ENCODE measurements at places on chromosomes 16 and 17.

DNA sequence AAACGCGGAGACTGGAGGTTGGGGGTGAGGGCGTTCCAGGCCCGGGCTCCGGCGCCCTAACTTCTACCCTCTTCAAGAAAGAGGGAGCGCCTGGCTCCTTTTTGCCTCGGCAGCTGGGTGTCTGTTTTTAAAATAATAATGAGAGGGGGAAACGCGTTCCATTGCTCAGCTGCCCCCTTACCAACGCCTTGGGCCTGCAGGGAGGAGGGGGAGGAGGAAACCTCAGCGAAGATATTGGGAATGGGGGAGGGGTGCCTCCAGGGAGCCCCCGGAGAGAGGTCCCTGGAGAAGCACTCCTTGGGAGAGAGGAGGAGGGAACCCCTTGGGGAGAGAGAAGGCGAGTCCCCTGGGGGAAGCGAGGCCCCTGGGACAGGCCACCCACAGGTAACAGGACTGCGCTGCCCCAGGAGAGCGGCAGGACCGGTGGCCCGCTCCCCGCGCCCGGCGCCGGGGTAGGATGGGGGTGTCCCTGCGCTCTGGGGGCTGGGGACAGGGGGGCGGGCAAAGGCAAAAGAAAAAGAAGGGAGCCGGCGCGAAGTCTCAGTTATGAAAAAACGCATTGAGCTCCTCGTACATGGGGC is 2.7 kb downstream of the NEUROD2 start:
- no peak overlapping the region for H3K27ac ChIP-seq
- peaks cover 95% of the 10 kb centered on the region for H3K27me3 ChIP-seq
- no peak overlapping the region for H3K4me3 ChIP-seq
- H3K4me1 ChIP-seq: no peaks in the 10 kb centered on the region
- no peak for DNase-seq

DNA sequence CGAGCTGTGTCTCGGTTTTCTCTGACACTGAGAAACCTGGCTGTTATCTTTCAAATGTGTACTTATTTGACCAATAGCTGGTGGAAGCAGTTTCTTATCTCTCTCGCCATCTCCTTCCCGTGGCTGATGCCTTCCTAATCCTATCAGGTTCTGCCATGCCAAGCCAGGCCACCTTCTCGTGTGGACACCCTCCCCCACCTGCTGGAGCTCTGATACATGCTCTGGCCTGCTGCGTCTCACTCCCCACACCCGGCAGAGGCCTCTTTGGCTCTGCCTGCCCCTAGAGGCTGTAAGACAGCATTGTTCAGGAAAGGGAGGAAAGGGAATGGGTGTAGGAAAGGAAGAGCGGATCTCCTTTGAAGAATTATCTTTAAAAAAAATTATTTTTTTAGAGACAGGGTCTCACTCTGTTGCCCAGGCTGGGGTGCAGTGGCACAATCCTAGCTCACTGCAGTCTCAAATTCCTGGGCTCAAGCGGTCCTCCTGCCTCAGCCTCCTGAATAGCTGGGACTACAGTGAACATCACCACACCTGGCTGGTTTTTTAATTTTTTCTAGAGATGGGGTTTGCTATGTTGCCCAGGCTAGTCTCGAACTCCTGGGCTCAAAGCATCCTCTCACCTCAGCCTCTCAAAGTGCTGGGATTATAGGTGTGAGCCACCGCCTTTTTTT is 7.5 kb upstream of the ARMC5 start:
- H3K27me3 ChIP-seq: no peaks in the 10 kb centered on the region
- H3K4me3 ChIP-seq: no peak overlapping the region
- no peaks in the 10 kb centered on the region for H3K36me3 ChIP-seq
- peaks cover 17% of the 10 kb centered on the region for H3K4me1 ChIP-seq

GRCh38 chr16:75710344-75710743 is 9.1 kb upstream of the DUXB start:
- no peaks in the 10 kb centered on the region for H3K36me3 ChIP-seq
- no peak overlapping the region for H3K27ac ChIP-seq
- H3K4me1 ChIP-seq: no peaks in the 10 kb centered on the region
- no peaks in the 10 kb centered on the region for H3K27me3 ChIP-seq
- no peak for DNase-seq

- no peak overlapping the region for H3K4me3 ChIP-seq
- no peak overlapping the region for H3K27ac ChIP-seq
- no peak for DNase-seq
- H3K27me3 ChIP-seq: no peaks in the 10 kb centered on the region
Observed at GRCh38 chr16:50284131-50284911, 18.0 kb downstream of the ADCY7 start.

DNA sequence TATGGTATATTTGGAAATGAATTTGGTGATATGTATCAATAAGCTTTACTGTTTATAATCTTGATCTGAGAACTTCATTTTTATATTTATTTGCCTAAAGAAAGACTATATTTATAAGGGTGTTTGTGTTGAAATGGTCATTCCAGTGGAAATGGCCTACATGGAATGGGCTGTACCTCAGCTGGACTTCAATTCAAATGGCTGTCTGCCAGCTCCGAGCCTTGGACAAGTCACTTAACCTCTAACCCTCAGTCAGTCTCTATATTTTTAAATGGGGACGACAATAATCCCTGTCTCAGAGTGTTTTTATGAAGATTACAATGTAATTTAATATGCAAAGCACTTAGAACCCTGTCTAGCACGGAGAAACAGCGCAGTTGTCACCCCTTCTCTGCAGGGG is 260.8 kb upstream of the CACNG5 start:
- no peak for DNase-seq
- no peaks in the 10 kb centered on the region for H3K27me3 ChIP-seq
- peaks cover 5% of the 10 kb centered on the region for H3K4me1 ChIP-seq

DNA sequence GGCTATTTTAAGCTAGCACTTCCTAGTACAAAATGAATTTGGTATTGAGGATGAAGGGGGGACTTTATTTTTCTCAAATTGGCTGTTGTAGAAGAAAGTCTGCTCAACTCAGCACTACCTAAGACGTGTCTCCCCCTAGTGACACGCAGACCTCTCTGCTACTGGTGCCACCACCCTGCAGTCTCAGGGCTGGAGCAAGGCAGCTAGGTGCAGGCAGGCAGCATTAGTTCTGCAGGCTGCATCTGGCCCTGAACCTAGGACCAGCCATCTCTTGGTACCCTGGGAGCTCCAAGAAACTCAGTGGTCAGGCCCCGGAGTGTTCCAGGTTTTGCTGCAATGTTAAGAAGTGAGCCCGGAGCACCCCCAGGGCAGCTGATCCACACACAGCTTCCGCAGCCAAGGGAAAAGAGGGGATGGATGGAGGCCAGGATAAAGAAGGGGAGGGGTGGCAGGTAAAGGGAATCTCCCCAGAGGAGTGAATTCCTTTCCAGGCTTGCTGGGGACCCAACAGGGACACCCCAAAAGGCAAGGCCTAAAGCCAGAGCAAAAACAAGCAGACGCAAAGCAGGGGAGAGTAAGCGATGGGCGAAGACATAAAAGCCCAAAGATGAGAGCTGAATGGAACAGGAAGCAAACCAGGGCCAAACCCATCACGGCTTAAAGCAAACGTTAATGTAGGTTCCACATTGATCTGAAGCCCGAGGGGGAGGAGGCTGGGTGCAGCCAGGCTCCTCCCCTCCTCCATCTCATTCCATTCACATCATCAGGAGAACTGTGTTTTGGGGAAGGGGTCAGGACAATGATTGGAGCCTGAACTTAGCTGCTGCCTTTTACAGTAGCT is 200.5 kb downstream of the ZFHX3 start:
- H3K27me3 ChIP-seq: no peaks in the 10 kb centered on the region
- peak overlapping the region; percentile 90 for H3K27ac ChIP-seq
- peaks cover 22% of the 10 kb centered on the region for H3K4me1 ChIP-seq
- no peaks in the 10 kb centered on the region for H3K36me3 ChIP-seq
- no peak overlapping the region for H3K4me3 ChIP-seq

DNA sequence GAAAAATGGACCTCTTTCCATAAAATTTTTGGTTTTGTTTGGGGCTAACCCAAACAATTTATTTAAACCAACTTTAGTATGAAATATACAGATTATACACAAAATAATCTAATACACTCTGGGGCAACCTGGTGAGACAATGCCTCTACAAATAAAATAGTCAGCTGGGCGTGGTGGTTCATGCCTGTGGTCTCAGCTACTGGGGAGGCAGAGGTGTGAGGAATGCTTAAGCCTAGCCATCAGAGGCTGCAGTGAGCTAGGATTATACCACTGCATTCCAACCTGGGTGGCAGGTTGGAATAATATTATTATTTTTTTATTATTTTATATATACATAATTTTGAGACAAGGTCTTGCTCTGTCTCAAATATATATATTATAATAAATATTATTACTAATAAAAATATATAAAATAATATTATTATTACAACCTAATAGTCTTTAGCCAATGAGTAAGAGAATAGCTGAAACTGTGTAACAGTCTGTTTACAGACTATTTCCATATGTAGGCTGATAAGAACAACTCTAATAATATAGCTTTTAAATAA is 50.5 kb downstream of the GLG1 start:
- no peak overlapping the region for H3K27ac ChIP-seq
- no peaks in the 10 kb centered on the region for H3K27me3 ChIP-seq
- H3K4me1 ChIP-seq: peaks cover under 1% of the 10 kb centered on the region
- H3K4me3 ChIP-seq: no peak overlapping the region
- no peaks in the 10 kb centered on the region for H3K36me3 ChIP-seq

GRCh38 chr16:68251832-68252231 is 6.7 kb downstream of the PLA2G15 start:
- H3K4me1 ChIP-seq: no peaks in the 10 kb centered on the region
- no peak for DNase-seq
- no peak overlapping the region for H3K27ac ChIP-seq
- no peak overlapping the region for H3K4me3 ChIP-seq

DNA sequence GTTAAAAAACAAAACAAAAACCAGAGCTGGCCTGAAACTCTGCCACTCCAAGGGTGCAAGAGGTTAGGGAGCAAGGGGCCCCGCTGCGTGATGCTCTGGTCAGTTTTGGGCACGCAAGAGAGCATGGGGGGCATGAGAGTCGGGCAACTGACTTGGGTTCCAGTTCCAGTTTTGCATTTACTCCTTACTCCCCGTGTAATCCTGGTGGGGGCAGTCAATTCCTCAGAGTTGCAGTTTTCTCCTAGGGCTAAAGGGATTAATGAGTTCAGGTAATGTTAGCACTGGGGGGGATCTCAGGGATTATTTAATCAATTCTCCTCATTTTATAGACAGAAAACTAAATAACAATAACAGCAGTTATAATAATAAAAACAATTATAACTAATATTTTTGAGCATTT is 72.9 kb upstream of the PMFBP1 start:
- H3K4me3 ChIP-seq: no peak overlapping the region
- H3K27me3 ChIP-seq: no peaks in the 10 kb centered on the region
- H3K4me1 ChIP-seq: peaks cover 6% of the 10 kb centered on the region
- no peak for DNase-seq
- H3K36me3 ChIP-seq: no peaks in the 10 kb centered on the region

GRCh38 chr16:87126403-87127025 is 190.7 kb downstream of the C16orf95 start:
- DNase-seq: no peak
- H3K4me3 ChIP-seq: no peak overlapping the region
- H3K4me1 ChIP-seq: peaks cover 2% of the 10 kb centered on the region
- H3K27ac ChIP-seq: no peak overlapping the region

- no peak overlapping the region for H3K27ac ChIP-seq
- DNase-seq: no peak
- H3K4me1 ChIP-seq: peaks cover 17% of the 10 kb centered on the region
- no peaks in the 10 kb centered on the region for H3K36me3 ChIP-seq
- H3K4me3 ChIP-seq: no peak overlapping the region
Observed at GRCh38 chr16:57732037-57732436, 3.5 kb upstream of the KATNB1 start.

DNA sequence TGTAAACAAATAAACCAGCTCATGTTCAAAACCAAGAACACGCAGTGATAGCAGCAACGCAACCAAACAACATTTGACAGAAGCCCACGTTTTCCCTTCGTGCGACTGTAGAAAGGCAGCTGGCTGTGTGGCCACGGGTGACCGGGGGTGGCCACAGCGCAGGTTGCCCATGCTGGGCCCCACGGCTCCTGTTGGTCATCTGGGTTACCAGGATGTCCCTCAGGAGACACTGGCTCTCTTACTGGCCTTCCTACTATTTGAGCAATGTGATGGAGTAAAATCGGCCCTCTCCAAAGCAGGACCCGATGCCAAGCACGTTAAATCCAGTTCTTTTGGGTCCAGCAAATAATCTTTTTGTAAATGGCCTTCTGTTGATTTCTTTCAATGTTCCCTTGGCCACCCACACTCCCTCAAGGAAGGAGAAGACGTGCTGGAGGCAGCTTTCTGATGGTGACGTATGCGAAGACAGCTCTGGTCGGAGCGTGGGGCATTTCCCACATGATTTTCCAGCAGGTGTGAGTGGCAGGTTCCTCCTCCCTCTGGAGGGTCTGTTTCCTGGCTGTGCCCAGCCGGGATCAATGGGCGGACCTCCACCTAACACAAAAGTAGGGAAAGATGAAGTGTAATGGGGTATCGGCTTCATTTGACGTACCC is 143.1 kb upstream of the CHMP6 start:
- H3K4me3 ChIP-seq: no peak overlapping the region
- H3K36me3 ChIP-seq: no peaks in the 10 kb centered on the region
- H3K27ac ChIP-seq: no peak overlapping the region
- H3K4me1 ChIP-seq: peaks cover 3% of the 10 kb centered on the region

GRCh38 chr16:85209526-85210121 is 97.4 kb upstream of the CIBAR2 start:
- H3K27me3 ChIP-seq: no peaks in the 10 kb centered on the region
- no peak overlapping the region for H3K27ac ChIP-seq
- H3K36me3 ChIP-seq: no peaks in the 10 kb centered on the region

DNA sequence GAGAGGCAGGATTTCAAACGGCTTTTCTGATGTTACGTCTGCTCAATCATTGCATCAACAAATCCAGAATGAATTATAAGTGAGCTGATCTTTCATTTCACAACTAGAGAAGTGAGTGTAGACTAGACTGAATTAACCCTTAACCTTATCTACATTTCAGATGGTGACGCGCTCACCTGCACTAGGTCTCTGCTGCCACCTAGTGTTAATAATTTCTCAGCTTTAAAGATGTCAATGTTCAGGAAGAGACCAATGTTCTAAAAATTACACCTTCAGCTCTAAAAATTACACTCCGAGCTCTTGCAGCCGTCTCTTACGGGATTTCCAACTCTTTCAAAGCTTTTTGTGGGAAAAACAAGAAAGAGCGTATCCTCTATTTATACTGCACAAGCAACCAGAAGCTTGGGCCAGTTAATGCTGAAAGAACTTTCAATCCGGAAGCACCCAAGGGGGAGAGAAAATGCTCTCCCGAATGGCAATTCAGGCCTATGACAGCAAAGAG is 88.2 kb upstream of the FA2H start:
- H3K36me3 ChIP-seq: no peaks in the 10 kb centered on the region
- H3K27ac ChIP-seq: no peak overlapping the region
- DNase-seq: peak; percentile 61
- no peak overlapping the region for H3K4me3 ChIP-seq

- DNase-seq: no peak
- H3K36me3 ChIP-seq: no peaks in the 10 kb centered on the region
- no peak overlapping the region for H3K4me3 ChIP-seq
- no peak overlapping the region for H3K27ac ChIP-seq
Observed at GRCh38 chr16:67403976-67404555, 10.8 kb upstream of the TPPP3 start.

GRCh38 chr17:7237761-7238419 is 1.4 kb downstream of the PHF23 start:
- H3K27me3 ChIP-seq: no peaks in the 10 kb centered on the region
- peak; percentile 47 for DNase-seq
- H3K27ac ChIP-seq: no peak overlapping the region
